ENCODE measurements at places on chromosomes 4 and X.

DNA sequence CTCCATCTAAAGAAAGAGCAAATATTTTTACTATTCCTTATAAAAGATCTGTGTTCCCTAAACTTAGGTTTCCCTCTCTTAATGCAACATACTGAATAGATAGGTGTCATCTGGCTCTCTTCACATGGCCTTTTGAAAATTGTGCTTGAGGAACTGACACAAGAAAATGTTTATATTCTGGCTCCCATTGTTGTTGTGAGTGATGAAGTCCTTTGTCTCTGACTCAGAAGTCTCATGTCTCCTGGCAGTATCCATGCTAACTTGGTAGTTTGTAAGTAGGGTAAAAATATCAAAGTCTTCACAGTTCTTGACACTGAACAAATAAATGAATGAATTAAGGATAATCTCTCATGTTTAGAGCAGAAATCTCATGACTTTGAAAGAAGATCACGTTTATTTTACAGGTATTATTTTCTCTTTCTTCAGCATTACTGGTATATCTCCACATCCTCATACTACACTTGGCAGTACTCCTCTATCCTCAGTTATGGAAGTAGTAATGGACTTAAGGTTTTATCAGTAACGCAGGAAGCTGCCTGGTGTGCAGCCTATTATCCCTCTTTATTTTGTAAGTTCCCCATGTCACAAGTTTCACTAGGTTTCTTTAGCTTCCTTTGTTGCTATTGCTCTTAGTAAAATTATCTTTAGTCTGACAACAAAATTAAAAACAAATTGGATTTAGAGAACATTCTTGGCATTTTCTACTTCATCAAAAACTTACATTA is 14.2 kb upstream of the PABPC4L start:
- H3K27me3 ChIP-seq = no peaks in the 10 kb centered on the region
- H3K27ac ChIP-seq = no peak overlapping the region
- H3K36me3 ChIP-seq = no peaks in the 10 kb centered on the region
- no peaks in the 10 kb centered on the region for H3K4me1 ChIP-seq
- DNase-seq = no peak

DNA sequence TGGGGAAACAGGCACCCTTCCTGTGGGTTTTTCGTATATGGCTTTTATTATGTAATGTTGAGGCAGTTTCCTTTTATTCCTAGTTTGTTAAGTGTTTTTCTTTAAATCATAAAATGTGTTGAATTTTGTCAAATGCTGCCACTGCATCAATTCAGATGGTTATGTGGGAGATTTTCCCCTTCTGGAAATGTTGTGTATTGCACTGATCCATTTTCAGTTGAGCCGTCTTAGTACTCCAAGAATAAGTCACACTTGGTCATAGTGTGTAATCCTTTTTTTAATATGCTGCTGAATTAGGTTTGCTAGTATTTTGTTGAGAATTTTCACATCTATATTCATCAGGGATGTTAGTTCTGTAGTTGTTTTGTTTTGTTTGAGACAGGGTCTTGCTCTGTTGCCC is 9.5 kb upstream of the CTBP1 start:
- H3K4me3 ChIP-seq = no peak overlapping the region
- H3K27me3 ChIP-seq = no peaks in the 10 kb centered on the region
- no peaks in the 10 kb centered on the region for H3K36me3 ChIP-seq
- no peak for DNase-seq
- H3K27ac ChIP-seq = no peak overlapping the region

DNA sequence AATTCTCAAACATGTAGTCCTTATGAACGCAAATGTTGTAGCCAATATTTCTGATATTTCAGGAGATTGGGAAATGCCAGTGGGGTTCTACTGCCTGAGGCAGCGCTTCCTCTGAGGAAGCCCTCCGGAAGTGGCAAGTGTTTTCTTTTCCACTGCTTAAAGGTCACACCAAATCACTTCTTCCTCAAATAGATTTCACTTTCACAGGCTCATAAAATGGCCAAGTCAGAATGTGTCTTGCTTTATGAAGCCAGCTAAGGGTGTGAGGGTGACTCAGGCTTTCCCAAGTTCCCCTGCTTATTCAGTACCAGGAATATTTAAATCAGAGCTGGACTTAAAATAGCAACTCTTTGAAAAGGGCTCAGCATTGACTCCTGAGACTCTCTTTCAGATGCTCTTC is 514.2 kb upstream of the DIPK2B start:
- H3K27me3 ChIP-seq = no peaks in the 10 kb centered on the region
- H3K27ac ChIP-seq = no peak overlapping the region
- no peak overlapping the region for H3K4me3 ChIP-seq
- DNase-seq = no peak
- no peaks in the 10 kb centered on the region for H3K36me3 ChIP-seq

DNA sequence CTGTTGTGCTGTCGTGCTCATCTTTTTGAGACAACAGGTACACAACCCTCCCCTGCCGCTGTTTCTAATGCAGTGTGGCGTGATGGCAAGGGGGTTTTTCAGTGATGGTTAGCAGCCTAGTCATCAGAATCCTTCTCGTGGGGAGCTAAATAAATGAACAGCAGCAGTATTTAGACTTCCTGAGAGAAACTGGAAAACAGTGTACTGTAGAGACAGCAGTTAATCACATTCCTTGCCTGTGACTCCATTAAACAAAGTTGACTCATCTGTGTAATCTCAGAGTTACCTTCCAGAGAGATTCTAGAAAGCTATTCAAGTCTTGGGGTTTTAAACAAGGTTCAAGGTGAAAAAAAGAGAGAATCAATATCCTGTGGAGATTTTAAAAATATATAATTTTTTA is 1753.2 kb upstream of the PCDH7 start:
- no peaks in the 10 kb centered on the region for H3K4me1 ChIP-seq
- no peak overlapping the region for H3K27ac ChIP-seq
- no peak overlapping the region for H3K4me3 ChIP-seq
- H3K36me3 ChIP-seq = no peaks in the 10 kb centered on the region

DNA sequence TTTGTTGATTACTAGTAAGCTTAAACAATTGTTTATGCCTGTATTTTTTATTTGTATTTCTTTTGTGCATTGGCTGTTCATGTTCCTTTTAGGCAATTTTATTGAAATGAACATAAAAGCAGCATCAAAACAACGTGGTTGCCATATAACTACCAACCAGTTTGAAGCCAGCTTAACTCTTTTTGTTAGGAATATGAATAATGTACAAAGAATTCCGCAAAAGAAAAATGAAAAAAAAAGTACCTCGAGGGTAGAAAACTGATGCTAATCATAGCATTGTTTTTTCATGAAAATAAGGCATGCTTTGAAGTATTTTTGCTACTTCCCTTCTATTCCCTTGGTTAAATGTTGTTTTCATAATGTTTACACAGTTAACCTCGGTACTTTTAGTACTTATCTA is 1024.0 kb upstream of the SLIT2 start:
- DNase-seq = no peak
- H3K36me3 ChIP-seq = no peaks in the 10 kb centered on the region
- no peaks in the 10 kb centered on the region for H3K4me1 ChIP-seq
- H3K27me3 ChIP-seq = no peaks in the 10 kb centered on the region
- H3K4me3 ChIP-seq = no peak overlapping the region
- no peak overlapping the region for H3K27ac ChIP-seq

DNA sequence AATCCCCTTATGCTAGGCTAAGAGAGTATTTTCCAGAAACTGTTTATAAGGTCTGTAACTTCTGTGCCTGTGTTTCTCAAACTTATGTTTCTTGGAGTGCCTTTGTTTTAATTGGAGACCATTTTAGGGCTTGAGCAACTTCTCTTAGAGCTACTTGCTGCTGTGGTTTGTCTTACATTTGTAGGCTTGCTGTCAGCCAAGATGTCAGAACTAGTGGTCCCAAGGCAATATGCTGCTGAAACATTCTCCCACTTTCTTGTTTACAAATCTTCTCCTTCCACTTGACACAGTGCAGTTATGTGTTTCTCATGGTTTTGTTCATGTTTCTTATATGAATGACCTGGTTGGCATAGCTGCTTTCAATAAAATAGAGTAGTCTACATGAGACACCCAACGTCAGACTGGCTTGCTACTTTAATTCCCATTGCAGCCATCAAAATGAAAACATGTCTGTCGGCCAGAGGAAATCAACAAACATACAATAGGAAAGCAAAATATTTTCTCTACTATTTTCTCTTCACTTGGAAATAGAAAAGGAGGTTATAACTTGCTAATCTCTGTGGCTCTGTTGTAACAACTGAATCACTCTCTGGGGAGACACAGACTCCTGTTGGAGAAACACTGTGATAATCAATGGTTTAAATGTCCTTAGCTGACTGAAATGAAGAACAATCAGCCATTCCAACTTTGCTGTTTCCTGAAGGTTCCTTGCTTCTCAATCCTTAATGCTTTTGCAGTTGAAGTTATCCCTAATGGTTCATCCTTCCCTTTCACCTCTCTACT is 426.4 kb downstream of the PDGFC start:
- no peaks in the 10 kb centered on the region for H3K27me3 ChIP-seq
- H3K36me3 ChIP-seq = no peaks in the 10 kb centered on the region
- no peak for DNase-seq

DNA sequence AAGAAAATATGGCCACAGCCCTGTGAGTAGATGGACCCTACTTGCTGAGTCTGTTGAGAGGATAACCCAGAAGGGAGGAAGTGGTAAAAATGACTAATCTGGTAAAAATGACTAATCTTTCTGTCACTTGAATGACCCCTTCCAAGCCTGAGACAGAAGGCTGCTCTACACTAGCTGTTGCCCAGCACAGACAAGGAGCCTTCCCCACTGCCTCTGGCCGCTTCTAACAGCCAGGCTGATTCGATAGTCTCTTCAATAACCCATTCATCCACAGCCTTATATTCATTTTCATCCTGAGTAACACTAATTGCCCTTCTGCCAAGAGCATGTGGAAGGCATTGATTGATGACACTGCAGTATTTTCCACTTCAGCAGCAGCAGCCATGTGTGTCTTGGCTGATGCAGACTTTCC is 18.4 kb downstream of the MAGEB17 start:
- no peak for DNase-seq
- no peak overlapping the region for H3K4me3 ChIP-seq
- no peaks in the 10 kb centered on the region for H3K4me1 ChIP-seq
- H3K27me3 ChIP-seq = no peaks in the 10 kb centered on the region
- no peak overlapping the region for H3K27ac ChIP-seq

GRCh38 chrX:65723706-65724105 is 56.3 kb downstream of the MSN start:
- no peaks in the 10 kb centered on the region for H3K36me3 ChIP-seq
- H3K4me3 ChIP-seq = no peak overlapping the region
- peak overlapping the region; percentile 30 for H3K27ac ChIP-seq
- no peaks in the 10 kb centered on the region for H3K27me3 ChIP-seq
- DNase-seq = no peak
- H3K4me1 ChIP-seq = peaks cover 68% of the 10 kb centered on the region

DNA sequence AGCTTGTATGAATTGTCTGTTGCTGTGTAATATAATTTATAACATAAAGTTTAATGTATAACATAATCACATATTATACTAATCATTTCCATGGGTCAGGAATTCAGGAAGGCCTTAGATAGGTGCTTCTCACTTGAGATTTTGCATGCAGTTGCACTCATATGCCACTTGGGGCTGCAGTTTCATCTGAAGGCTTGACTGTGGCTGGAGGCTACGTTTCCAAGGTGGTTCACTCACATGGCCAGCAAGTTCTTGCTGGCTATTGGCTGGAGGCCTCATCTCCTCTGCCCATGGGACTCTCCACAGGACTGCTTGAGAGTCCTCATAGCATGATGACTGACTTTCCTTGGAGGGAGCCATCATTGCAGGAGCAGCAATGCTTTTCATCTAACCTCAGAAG is 53.4 kb upstream of the STX18 start:
- no peak overlapping the region for H3K4me3 ChIP-seq
- H3K36me3 ChIP-seq = peaks cover 16% of the 10 kb centered on the region
- no peak overlapping the region for H3K27ac ChIP-seq
- DNase-seq = no peak
- no peaks in the 10 kb centered on the region for H3K27me3 ChIP-seq

- H3K4me3 ChIP-seq = no peak overlapping the region
- no peaks in the 10 kb centered on the region for H3K27me3 ChIP-seq
- H3K4me1 ChIP-seq = no peaks in the 10 kb centered on the region
Measured at GRCh38 chrX:30219372-30219771, 4.0 kb downstream of the MAGEB2 start.

DNA sequence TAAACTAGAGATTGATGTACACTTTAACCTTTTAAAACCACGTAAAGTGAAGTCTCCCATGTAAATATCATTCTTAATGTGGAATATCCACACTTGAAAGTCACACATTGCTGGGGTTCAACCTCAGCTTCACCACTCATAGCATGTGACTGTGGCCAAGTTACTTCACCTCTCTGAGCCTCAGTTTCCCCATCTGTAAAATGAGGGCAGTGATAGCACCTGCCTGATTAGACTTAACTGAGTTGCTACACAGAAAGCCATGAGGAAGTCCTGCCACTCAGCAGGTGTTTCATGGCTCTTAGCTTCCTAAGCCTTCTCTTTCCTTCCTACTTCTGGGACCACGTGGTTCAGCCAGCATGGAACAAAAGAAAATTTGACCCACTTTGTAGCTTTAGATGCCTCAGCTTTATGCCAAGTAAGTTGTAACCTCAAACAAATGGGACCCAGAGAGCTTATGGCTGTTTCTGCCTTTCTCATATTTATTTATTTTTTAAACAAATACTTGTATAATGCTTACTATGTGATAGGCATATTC is 277.3 kb upstream of the KLF3 start:
- H3K36me3 ChIP-seq = no peaks in the 10 kb centered on the region
- H3K4me1 ChIP-seq = peaks cover 46% of the 10 kb centered on the region
- peak overlapping the region; percentile 49 for H3K27ac ChIP-seq
- no peaks in the 10 kb centered on the region for H3K27me3 ChIP-seq

DNA sequence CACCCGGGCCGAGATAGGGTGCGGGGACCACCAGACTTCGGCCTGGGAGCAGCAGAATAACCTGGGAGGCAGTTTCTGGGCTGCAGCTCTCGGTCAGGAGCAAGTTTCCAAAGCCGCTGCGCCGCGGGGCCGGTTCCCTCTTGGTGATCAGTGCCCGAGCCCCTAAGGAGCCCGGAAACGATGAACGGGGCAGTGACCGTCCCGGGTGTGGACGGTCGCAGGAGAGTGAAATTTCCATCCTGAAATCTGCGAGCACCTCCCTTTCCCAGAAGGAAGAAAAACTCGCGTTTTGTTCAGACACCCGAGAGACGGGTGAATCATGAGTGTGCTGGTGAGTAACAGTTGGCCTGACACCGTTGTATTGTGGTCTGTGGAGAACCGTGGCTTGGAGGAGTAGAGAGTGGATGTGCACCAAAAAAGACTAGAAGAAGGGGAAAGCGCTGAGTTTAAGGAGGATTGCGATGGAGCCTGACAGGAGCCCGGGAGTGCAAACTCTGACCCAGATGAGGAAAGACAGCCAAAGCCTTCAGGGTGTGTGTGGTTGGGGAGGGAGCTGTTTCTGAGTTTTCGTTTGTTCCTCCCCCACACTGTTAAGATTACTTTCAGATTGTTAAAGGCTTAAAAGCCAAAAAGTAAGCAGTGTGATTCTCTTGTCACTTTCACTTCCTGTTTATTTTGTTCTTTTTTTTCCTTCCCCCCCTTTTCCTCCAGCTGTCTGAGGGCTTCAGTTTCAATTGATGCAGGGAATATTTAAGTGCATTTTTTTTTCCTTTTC is 828 bp downstream of the MCUB start:
- peaks cover 25% of the 10 kb centered on the region for H3K4me1 ChIP-seq
- H3K36me3 ChIP-seq = no peaks in the 10 kb centered on the region
- H3K4me3 ChIP-seq = peak overlapping the region; percentile 86
- peaks cover 14% of the 10 kb centered on the region for H3K27me3 ChIP-seq

All from left ventricle myocardium inferior (tissue), 1 donor.